ENCODE measurements at places on chromosomes 11 and 22.

GRCh38 chr11:21476588-21476987 is 716.3 kb upstream of the ANO5 start:
- no peak for DNase-seq

DNA sequence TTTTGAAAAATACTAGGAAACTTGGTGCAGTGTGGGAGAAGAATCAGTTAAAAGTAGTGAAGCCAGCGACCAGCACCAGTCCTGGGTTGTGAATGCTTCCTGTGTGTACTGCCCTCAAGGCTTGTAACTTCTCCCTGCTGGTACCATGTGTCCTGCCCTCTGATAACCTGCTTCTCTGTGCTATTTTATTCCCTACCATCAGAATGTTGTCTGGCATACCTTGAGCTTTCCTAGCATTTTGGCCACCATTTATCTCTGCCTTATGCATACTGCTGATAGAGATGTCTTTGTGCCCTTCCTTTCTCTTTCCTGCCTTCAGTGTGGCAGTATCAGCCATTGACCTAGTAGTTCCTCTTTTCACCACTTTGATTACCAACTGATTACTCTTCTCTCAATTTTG is 2.0 kb downstream of the GTF2H1 start:
- no peak for DNase-seq

- no peak for DNase-seq
These were observed 1.6 kb downstream of the CD59 start for GRCh38 chr11:33734441-33735270.

- no peak for DNase-seq
These were observed 134.7 kb upstream of the TMEM45B start for GRCh38 chr11:129680907-129681306.

GRCh38 chr22:30304495-30305244 is 15.4 kb upstream of the CASTOR1 start:
- DNase-seq, result peak; percentile 46

DNA sequence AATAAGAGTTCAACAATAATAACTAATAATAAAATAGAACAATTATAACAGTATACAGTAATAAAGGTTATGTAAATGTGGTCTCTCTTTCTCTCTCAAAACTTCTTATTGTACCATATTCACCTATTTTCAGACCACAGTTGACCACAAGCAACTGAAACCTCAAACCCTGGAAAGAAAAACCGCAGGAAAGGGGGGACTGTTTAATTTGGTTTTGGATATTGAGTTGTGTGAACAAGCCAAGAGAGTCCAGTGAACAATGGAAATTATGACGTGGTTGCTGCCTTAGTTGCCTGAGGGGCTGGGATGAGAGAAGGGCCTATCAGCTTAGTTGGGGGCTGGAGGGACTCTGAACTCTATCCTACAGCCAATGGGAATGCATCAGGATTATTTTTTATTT is 178.7 kb upstream of the POU2AF2 start:
- no peak for DNase-seq

- DNase-seq, result no peak
These were observed 9.3 kb upstream of the NUP50 start for GRCh38 chr22:45154383-45154782.

DNA sequence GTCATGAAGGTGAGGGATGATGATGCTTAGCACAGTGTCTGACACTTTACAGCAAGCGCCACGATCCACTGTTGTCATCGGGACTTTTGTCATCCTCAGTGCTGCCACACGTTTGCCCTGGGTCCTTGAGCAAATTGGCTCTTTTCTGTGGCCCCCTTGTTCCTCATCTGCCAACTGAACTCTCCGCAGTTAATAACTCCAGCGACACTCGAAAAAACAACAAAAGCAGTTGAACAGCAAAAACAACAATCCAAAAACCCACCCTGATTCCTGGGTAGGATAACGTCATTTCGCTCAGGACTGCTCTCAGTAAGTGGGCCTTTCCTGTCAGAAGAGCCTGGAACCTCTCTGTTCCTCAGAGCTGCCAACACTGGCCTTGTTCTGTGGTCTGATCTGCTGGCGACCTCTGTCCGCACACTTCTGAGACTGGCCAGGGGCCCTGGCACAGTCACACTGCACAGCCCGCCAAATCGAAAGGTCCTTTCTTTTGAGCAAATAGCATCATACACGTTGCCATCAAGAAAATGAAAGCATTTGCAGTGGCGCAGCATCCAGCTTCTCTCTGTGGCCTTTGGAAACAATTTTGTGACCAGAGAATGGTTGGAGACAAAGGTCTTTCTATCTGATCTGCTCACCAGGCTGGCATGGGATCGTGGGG is 79.9 kb upstream of the SYT13 start:
- DNase-seq, result no peak

DNA sequence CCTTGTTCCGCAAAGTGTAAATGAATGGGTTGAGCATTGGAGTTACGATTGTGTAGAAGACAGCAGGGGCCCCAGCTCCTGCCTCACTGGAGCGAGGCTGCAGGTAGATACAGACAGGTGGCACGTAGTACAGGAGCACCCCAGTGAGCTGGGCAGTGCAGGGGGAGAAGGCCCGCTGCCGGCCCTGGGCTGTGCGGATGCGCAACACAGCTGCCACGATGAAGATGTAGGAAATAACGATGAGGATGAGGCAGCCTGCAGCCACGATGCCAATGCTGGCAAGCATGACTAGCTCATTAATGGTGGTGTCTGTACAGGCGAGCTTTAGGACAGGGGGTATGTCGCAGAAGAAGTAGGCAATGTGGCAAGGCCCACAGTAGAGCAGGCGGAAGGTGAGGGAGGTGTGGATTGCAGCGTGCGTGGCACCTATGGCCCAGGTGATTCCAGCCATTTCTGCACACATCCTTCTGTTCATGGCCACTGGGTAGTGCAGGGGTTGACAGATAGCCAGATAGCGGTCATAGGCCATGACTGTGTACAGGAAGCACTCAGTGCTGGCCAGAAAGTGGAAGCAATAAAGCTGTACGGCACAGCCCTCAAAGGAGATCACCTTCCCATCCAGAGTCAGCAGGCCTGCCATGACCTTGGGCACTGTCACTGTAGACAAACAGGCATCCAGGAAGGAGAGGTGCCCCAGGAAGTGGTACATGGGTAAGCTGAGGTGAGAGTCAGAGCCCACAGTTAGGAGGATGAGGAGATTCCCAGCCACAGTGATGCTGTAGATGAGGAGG is 616 bp downstream of the OR10S1 start:
- DNase-seq, result no peak

DNA sequence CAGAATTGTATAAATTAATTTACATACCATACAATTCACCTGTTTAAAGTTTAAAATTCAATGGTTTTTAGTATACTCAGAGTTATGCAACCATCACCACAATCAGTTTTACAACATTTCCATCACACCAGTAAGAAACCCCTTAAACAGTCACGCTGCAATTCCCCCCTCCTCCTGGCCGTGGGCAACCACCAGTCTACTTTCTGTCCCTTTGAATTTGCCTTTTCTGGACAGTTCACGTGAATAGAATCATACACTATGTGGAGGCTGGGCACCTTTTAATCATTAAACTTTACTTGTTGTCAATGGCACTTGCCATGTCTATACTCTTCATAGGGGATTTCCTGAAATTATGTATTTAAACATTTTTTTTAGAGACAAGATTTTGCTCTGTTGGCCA is 20.1 kb upstream of the SWAP70 start:
- no peak for DNase-seq

- no peak for DNase-seq
These were observed 20.2 kb upstream of the KCNJ11 start for GRCh38 chr11:17408641-17409040.

- no peak for DNase-seq
These were observed 5.3 kb upstream of the INS start for GRCh38 chr11:2166091-2166851.

DNA sequence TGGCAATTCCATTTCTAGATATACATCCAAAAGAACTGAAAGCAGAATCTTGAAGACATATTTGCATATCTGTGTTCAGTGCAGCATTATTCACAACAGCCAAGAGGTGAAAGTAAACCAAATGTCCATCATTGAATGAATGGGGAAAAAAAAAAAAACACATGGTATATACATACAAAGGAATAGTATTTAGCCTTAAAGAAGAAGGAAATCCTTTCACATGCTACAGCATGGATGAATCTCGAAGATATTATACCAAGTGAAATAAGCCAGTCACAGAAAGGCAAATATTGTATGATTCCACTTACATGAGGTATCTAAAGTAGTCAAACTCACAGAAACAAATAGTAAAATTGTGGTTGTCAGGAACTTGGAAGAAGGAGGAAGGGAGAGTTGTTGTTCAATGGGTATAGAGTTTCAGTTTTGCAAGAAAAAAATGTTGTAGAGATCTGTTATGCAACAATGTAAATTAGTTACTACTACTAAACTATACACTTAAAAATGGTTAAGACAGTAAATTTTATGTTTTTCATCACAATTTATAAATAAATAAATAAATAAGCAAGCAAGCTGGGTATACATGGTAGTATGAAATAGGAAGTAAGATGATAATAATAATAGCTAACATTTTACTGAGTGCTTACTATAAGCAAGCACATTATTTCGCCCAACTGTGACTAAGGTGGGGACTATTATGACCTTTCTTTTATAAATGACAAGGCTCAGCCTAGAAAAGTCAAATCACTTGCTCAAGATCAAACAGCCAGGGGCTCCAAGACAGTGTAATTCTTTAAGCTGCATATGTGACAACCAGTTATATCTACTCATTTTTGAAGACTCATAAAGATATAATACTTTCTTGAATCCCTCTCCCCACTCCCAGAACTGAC is 50.0 kb downstream of the FAM168A start:
- DNase-seq, result no peak

DNA sequence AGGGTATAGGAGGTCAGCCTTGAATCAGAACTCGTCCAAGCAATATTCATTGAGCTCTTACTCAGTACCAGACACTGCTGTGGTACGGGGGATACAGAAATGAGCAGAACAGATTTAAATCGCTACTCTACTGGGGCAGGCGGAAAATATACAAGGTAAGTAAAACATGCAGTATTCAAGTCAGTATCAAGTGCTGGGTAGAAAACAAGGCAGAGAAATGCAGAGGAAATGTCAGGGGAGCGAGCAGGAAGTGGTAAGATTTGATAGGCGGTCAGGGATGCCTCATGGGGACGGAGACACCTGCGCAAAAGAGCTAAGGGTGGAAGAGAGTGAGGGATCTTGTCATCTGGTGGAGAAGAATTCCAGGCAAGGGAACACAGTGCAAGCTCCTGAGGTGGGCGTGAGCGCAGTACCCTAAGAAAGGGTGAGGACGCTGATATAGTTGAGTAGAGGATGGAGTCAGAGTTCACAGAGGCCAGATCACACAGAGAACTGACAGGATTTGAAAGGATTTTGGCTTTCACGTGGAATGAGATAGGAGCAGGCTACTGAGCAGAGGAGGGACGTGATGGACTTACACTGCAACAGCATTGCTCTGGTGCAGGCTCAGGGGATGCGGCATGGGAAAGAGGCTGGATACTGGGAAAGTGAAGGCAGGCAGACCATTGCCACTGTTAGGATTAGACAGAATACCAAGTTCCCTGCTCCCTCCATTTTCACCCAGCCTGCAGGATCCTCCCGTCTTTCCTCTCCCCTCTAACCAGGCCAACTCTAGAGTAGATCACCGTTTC is 35.8 kb downstream of the SC5D start:
- DNase-seq, result no peak

- no peak for DNase-seq
These were observed 29.8 kb downstream of the TBC1D22A start for GRCh38 chr22:46792061-46792796.

DNA sequence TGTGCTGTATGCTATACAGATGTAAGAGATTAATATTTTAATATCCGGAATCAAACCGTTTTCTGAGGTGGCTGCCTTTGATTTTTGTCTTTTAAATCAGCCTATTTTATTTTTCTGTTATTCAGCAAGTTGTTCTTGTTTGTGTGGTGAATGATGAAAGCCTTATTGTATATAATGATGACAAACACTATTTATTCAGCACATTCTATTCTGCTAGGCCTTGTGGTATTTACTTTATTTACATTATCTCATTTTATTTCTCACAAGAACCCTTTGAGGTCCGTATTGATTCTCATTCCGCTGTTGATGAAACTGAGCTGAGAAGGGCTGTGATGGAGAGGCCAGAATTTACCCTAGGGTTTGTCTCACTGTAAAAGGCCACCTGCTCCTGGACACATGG is 40.5 kb downstream of the KREMEN1 start:
- DNase-seq, result no peak

DNA sequence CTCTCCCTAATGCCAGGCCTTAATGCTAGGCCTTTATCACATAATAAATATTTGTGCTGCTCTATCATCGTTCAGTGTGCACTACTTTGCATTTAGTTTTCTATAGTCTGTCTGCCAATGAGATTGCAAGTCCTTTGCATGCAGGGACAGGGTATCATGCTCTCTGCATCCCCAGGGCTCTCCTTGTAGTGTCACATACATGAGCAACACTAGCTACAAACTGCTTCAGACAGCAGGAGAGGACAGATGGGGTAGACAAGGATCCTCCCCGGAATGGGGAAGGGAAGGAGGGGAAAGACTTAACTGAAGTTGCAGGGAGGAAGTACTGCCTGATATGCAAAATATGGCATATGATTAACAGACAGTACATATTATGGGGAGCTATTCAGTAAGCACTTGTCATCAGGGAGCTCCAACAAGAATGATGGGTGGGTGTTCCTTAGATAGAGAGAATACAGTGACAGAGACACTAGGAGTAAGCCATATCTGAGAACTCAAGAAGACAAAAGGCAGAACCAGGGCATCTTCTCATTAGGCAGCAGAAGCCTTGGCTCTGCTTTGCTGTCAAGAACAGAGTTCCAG is 42.8 kb downstream of the ZNF202 start:
- no peak for DNase-seq

DNA sequence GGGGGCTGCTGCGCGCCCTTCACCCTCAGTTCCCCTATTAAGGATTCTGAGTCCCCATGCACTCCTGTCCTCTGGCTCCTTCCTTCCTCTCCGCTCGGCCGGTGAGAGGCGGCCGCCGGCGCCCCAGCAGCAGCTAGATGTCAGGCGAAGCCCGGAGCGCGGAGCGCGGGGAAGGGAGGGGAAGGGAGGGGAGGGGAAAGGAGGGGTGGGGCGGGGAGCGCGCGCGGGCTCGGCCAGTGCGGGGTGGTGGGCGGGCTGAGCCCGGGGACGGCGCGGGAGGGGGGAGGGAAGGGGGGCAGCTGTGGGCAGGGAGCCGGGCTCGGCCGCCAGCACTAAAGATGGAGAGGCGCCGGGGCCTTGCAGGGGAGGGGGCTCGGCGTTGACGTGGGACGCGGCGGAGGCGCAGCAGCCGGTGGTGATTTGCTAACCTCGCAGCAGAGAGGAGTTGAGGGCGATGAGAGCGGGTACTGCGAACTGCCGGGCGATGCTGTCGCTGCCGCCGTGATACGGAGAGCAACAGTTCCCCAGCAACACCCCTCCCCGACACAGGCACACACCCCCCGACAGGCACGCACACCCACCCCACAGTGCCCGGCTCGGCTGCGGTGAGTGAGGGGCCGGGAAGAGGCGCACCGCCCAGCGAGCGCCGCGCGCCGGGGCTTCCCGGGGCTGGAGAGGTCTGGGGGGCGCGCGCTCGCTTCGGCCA is at the start of gene ZBTB16:
ZBTB16 (plus strand) TSS at position 434 of the 706 bp plus-strand sequence. CDS start 3,590 bp downstream, outside the sequence.
- DNase-seq, result peak; percentile 91

GRCh38 chr22:22871536-22872278 is 15.9 kb upstream of the IGLL5 start:
- no peak for DNase-seq
